ENCODE measurements at places on chromosomes 6 and 20.

DNA sequence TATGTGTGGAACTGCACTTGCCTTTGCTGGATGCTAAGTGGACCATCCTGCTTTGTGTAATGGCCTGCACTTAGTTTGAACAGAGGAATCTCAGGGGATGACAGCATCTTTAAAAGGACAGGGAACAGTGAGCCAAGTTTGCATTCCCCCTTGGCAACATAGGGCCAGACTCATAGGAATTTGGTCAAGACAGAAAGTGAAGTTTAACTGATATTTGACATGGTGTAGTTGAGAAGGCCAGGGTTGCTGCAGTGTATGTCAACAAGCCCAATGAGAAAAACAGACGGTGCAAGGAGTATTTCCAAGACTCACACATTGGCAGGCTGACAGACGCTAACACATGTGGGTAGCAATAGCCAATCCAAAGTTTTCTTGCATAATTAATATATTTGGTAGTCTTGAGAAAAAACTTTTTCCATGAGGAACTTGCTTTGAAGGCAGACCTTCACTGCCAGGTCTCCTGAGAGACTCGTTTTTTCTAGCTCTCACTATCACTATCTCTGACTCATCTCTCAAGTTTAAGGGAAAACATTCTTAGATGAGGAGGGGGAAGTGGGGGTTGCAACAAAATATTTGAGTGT lies 213.8 kb downstream of the IBTK start:
- DNase-seq = no peak

GRCh38 chr20:45695496-45695895 lies 6.3 kb upstream of the WFDC13 start:
- DNase-seq = no peak

DNA sequence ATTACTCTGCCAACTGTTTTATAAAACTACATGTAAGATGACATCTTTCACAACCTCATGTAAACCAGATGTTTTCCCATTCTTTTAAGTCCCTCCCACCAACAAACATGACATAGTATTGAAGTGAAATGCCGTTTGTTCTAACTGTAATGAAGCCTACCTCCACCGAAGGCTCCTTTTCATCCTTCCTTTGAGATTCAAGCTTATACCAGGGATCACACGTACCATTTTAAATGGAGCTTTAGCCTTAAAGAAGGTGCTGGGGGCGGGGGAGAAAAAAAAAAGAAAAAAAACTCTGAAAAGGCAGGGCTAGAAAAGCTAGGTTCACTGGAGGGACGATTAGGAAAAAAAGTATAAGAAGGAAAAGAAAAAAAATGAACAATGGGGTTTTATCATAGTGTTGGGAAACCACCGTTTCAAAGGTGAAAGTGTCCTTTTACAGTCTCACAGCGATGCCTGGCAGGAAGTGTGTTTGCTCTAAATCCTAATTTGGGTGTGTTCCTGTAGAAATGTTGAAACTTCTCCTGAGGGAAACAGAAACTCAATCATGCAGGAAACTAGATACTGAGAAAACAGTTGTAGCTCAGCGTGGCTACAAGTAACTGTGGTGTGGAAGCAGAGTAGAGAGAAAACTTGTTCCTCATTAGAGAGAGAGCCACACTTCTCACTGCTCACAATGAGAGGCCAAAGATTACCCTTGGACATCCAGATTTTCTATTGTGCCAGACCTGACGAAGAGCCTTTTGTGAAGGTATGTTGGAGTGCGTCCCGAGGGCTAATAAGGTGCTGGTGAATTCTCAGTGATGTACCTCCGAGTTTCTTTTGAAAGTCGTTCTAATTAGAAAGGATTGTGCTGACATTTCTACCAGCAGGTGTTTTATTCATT lies 37.6 kb upstream of the HINT3 start:
- DNase-seq = peak; percentile 49

DNA sequence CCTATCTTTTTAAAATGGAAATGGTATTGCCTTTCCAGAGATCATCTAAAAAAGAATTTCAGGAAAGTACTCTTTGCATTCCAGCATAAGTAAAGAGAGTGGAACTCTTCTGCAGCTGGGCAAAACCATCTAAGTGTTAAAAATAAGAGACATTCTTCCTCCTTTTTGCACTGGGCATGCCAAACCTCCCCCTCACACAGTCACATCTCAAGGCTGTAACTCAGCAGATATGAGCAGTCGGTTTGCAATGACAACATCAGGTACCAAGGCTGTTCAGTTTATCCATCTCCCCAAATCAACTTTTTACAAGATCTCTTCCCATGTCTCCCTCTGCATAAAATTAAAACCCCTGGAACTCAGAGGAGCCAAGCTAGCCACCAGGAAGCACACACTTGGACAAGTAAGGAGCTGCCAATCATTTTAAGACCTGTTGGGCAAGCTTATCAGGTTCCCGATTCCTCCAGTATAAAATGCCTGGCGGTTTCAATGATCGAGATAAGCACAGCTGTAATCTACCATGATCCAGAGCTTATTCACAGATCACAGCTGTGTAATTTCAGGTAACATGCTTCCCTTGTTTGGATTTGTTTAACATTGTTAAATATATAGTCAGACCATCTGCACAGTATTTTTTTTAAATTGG lies 23.2 kb downstream of the ID4 start:
- no peak for DNase-seq

DNA sequence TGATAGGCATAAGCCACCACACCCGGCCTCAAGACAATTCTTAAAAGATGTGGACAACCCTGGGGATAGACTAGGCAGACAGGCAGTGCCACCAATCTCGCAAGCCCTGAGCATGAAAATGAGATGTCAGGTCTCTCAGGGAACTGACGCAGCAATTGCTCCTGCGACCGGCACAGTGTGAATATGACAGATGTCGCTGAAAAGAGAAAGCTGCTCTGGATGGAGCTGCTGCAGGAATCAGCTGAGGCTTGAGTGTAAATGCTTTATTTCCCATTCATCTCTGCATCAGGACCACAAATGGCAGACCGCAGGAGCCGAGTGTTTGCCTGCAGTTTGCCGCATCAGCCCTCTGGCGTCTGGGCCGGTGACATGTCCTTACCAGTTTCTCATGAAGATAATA lies 68.4 kb downstream of the TFAP2C start:
- DNase-seq = no peak

DNA sequence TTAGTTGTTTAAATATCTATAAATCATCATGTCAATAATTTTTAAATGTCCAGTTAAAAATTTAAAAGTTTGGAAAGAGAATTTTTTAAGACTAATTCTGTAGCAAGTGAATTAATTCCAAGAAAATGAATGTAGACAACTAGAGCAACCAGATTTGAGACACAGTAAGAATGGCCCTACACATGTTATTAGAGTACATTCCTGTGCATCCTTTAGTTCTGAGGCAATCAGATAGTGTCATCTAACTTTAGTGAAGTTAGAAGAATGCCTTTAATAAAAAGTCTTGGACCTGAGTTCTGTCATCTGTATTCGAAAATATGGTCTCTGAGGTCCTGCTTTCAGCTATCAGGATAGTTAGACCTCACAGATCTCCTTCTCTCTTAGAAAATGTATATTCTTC lies 63.7 kb downstream of the HIVEP2 start:
- no peak for DNase-seq

GRCh38 chr20:52434041-52434425 lies 242.5 kb upstream of the ZFP64 start:
- DNase-seq = no peak

GRCh38 chr20:62043131-62043914 lies 22.4 kb downstream of the TAF4 start:
- DNase-seq = peak; percentile 43

DNA sequence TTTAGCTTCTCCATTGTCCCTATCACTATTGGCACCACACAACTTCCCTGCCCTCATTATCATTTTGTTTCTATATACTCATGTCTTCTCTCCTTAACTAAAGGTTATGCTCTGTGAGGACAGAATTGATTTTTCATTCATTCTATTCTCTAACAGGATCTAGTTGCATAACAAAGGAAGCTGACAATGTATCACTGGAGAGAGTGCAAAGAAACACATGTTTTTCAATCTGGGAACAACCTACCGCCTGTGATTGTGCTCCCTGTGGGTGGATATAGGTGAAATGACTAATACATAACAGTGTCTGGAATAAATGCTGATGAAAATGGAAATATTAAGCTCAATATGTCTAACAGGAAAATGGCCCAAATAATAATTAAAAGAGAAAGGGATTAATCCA lies 56.6 kb downstream of the COL12A1 start:
- no peak for DNase-seq

- no peak for DNase-seq
These were observed 672.1 kb downstream of the HACE1 start for GRCh38 chr6:104187616-104188015.

DNA sequence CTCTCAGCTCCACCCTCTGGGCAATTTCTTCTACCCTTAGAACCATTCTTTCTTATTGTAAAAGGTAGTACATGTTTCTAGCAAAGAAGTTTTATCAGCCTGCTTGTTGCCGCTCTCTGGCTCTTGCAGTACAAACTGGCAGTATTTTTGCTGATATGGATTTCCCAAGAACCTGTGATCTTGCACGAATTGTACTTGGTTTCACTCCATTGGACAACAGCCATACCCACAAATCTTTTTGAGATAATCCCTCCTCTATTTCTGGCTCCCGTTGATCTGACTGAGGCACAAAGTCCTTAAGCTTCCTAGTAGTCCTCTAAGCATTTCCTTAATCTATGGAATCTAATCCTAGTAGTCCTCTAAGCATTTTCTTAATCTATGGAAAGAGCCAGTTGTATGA lies 487.0 kb upstream of the PTCHD4 start:
- no peak for DNase-seq

GRCh38 chr20:32442630-32443373 lies 84.7 kb downstream of the ASXL1 start:
- no peak for DNase-seq

DNA sequence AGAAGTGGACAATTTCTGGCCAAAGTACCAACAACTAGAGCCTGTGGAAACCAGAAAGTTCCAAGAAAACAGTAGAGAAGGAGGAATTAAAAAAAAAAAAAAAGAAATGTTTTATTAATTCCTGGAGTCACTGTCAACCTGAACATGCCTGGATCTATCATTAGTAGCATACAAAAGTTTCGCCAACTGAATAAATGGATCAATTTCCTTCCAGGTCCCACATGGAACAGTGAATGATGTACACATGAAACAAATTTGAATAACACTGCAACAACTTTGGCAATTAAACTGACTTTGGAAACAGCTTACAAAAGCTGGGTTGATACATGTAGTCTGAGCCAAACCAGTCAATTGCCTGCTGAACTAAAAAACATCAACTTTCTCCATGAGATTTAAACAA lies 90.0 kb upstream of the HMGCLL1 start:
- DNase-seq = no peak

GRCh38 chr6:40492187-40492586 lies 95.0 kb downstream of the LRFN2 start:
- DNase-seq = no peak

DNA sequence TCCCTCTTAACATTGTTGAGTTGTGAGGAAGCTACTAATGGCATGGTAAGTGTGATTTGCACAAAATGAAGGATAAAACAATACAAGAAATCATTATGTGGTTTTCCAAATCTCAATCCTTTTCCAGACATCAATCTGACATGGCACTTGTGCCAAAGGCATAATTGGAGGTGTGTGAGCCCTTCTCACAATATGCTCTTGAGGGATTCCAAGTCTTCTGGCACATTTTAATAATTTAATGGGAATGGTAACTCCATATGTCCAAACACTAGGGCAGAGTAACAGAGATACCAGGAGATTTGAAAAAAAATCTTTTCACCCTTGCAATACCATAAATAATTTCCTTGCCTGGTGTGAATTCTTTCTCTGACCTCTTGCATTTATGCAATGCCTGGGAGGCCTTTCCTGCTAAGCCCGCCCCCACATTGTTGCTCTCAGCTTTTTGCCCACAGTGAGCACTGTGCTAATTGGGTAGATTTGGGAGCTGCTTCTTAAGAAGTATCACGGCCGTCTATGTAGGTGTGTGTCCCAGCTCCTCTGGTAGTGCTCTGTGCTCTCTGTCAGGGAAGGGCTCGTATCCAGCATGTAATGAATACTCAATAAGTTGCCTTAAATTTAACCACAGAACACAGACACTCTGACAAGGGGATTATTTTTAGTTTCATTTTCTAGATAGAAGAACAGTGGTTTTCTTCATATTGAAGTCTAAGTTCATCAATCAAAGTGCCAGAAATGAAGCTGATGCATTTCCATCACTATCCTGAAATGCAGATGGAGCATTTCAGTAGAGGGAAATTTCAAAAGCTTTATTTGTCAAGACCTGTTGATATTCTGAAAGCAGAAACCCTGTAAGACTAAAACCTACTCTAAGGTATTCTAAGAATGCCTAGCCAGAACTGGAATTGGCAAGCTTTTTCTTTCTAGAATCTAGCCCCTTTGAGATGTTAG lies 54.4 kb upstream of the CEP85L start:
- peak; percentile 86 for DNase-seq

- no peak for DNase-seq
These were observed 49.2 kb upstream of the FOXC1 start for GRCh38 chr6:1560281-1561058.

- no peak for DNase-seq
These were observed 14.7 kb upstream of the ZNF831 start for GRCh38 chr20:59148701-59149493.

DNA sequence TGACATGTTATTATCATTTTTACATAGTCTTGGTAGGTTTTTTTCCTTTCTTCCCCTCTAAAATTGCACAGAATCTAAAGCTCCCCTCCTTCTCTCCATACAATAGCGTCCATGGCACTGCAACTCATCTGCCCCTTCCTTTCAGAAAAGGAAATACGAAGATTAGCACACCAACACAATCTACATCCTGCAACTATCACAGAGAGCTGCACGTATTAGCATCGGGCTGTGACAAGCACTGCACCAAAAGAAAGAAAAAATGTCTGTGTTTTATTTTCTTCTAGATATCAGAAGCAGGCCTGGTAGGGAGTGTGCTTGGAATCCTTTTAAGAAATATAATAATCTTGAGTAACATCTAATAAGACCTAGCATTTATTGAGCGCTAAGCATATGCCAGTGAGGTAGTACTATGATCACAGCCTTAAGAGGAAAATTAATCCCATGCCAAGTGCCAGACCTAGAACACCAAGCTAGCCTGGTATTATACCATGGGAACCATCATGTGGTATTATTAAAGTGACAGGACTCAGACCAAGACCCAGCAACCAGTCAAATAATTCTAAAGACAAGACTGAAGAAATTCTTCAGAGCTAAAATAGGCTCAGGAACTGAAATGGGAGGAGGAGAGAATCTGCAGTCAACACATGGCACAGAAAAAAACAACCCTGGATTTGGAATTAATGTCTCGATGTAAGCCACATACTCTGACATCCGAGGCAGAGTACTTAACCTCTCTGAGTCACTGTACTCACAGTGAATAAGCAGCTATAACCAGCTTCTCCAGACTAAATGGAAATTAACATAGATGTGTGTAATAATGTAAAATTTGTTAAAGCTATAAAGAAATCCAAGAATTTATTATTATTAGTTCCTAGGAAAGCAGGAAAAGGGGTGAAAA lies 124.3 kb downstream of the IPCEF1 start:
- DNase-seq = no peak

- no peak for DNase-seq
These were observed 82.1 kb downstream of the RFPL4B start for GRCh38 chr6:112429226-112429625.

- DNase-seq = no peak
These were observed 2.0 kb downstream of the ROS1 start for GRCh38 chr6:117423754-117424153.

All from suppressor macrophage (primary cell).